ENCODE measurements at places on chromosomes 7 and 10. TPM values are rescaled to one million over a fixed set of nuclear protein-coding genes. Genes with fewer than 3 reads are reported as not detected.

DNA sequence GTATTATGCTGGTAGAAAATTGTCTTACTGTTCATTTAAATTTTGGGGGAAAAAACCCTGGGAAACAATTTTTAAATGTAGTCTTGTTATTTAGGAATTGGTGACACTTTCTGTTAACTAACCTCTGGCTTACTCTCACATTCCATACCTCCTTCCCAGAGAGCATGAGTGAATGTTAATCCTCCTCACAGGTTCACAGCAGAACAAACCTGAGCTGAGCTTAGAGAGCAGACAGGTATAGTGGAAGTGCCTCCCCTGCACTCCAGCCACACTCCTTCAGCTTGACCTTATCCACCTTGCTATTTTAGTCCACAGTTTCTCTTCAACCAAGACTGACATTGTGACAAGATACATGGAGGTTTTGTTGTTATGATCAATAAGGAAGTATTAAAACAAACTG, 235.9 kb downstream of the FOXP2 start:
- H3K4me1 ChIP-seq: no peaks in the 10 kb centered on the region
- H3K36me3 ChIP-seq: no peaks in the 10 kb centered on the region
- DNase-seq: no peak

DNA sequence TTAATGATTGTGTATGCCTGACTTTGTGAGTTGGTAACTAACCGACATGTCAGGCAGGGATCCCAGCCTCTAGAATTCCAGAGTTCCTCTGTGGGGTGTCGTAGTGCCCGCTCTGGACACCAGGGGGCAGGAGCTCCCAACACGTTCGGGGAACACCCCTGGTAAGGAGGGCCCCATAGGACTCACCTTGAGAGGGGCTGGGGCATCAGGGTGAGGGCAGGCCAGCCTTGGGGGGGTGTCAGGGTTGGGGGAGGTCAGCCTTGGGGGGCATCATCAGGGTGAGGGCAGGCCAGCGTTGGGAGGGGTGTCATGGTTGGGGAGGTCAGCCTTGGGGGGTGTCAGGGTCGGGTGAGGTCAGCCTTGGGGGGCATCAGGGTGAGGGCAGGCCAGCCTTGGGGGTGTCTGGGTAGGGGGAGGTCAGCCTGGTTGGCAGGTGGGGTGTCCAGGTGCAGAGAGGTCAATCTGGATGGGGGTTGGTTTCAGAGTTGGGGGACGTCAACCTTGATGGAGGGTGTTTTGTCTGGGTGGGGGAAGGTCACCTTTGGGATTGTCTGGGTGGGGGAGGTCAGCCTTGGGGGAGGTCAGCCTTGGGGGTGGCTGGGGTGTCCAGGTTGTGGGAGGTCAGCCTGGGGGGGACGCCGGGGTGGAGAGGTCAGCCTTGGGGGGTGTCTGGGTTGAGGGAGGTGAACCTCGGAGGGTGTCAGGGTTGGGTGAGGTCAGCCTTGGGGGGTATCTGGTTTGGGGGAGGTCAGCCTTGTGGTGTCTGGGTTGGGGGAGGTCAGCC, 45.6 kb upstream of the SUN1 start:
- peaks cover 18% of the 10 kb centered on the region for H3K36me3 ChIP-seq
- no peaks in the 10 kb centered on the region for H3K27me3 ChIP-seq
- no peak overlapping the region for H3K4me3 ChIP-seq
- peak; percentile 67 for DNase-seq
- H3K27ac ChIP-seq: no peak overlapping the region

- DNase-seq: no peak
- H3K36me3 ChIP-seq: no peaks in the 10 kb centered on the region
- H3K27ac ChIP-seq: no peak overlapping the region
- peaks cover 57% of the 10 kb centered on the region for H3K27me3 ChIP-seq
- peaks cover 51% of the 10 kb centered on the region for H3K4me1 ChIP-seq
- no peak overlapping the region for H3K4me3 ChIP-seq
Measured at GRCh38 chr7:23472956-23473843, 2.9 kb upstream of the IGF2BP3 start.

- no peaks in the 10 kb centered on the region for H3K4me1 ChIP-seq
- no peaks in the 10 kb centered on the region for H3K36me3 ChIP-seq
- H3K27ac ChIP-seq: no peak overlapping the region
- no peak overlapping the region for H3K4me3 ChIP-seq
Measured at GRCh38 chr10:61135276-61135721, 191.3 kb upstream of the RHOBTB1 start.

DNA sequence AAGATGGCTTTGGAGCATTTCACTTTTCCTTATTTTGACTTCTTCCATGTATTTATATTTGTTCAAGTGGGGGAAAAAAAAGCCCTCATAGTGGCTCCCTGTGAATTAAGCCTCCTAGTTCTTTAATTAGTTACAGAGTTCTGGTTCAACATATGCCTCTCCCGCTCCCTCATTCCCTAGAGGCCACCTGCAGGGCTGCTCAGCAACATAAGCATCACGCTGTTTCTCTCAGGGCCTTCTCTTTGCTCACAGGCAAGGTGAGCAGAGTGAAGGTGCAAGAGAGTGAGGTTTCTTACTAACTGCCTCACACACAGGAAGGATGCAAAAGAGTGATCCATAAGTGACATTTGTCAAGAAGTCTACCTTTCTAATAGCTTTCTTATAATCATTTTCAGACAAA, 196.7 kb downstream of the SEMA3E start:
- no peaks in the 10 kb centered on the region for H3K4me1 ChIP-seq
- H3K27ac ChIP-seq: no peak overlapping the region

EXOC4 gene
- total RNA-seq: 58.0 TPM

DPYSL4 gene
- total RNA-seq: 0.64 TPM

- H3K4me3 ChIP-seq: no peak overlapping the region
- no peaks in the 10 kb centered on the region for H3K4me1 ChIP-seq
- no peak for DNase-seq
- no peaks in the 10 kb centered on the region for H3K27me3 ChIP-seq
- H3K36me3 ChIP-seq: no peaks in the 10 kb centered on the region
- no peak overlapping the region for H3K27ac ChIP-seq
Measured at GRCh38 chr10:90167174-90168064, 466.0 kb downstream of the KIF20B start.

GRCh38 chr7:107047902-107048782, 3.6 kb downstream of the PRKAR2B start:
- peaks cover 10% of the 10 kb centered on the region for H3K4me1 ChIP-seq
- no peak overlapping the region for H3K27ac ChIP-seq
- H3K4me3 ChIP-seq: no peak overlapping the region
- H3K27me3 ChIP-seq: peaks cover 30% of the 10 kb centered on the region

DNA sequence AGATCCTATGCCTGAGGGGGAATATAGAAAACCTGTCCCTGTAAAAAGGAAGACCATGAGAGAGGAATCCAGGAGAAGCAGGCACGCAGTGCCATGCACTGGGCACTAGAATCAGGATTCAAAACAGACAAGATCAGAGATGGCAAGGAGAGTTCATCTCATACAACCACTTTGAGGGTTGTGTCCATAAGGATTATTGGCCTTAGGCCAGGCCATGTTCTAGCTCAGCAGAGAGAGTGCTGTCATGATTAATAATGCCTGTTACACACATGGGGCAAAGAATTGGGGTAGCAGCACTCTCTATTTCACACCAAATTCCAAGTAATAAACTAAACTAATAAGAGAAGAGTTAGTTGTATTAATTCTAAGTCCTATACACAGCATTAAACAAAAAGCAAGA, 29.1 kb downstream of the EZH2 start:
- no peaks in the 10 kb centered on the region for H3K27me3 ChIP-seq
- no peak overlapping the region for H3K4me3 ChIP-seq
- H3K36me3 ChIP-seq: no peaks in the 10 kb centered on the region
- no peak overlapping the region for H3K27ac ChIP-seq
- DNase-seq: no peak

GRCh38 chr10:31749301-31749700, 179.3 kb downstream of the ARHGAP12 start:
- no peaks in the 10 kb centered on the region for H3K36me3 ChIP-seq
- H3K4me1 ChIP-seq: peaks cover 12% of the 10 kb centered on the region
- no peak overlapping the region for H3K4me3 ChIP-seq
- DNase-seq: no peak
- H3K27me3 ChIP-seq: no peaks in the 10 kb centered on the region
- no peak overlapping the region for H3K27ac ChIP-seq

DNA sequence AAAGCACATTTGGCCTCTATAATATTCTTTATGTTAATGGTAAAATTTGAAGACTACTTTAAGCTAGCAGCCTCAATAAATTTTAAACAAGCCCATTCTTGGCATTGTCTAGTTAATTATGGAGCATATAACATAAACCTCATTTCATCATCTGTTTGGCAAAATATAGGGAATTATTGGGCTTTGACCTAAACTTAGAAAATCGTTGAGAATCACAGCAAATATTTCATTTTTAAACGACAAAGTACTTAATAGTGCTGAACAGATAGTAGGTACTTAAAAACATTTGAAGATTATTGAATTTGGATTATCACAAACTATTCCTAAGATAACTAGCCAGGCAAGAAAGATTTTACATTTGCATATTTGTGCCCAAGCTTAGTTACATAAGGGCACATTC, 73.4 kb downstream of the AGMO start:
- H3K36me3 ChIP-seq: no peaks in the 10 kb centered on the region
- H3K4me1 ChIP-seq: no peaks in the 10 kb centered on the region
- H3K27me3 ChIP-seq: no peaks in the 10 kb centered on the region
- H3K4me3 ChIP-seq: no peak overlapping the region

- no peak for DNase-seq
- no peaks in the 10 kb centered on the region for H3K4me1 ChIP-seq
Measured at GRCh38 chr7:44390701-44391100, 65.3 kb upstream of the CAMK2B start.

- H3K4me3 ChIP-seq: no peak overlapping the region
- no peaks in the 10 kb centered on the region for H3K36me3 ChIP-seq
- DNase-seq: no peak
Measured at GRCh38 chr7:27149842-27150567, 2.4 kb downstream of the HOXA3 start.

TMEM130 gene
- 0.39 TPM for total RNA-seq

DNA sequence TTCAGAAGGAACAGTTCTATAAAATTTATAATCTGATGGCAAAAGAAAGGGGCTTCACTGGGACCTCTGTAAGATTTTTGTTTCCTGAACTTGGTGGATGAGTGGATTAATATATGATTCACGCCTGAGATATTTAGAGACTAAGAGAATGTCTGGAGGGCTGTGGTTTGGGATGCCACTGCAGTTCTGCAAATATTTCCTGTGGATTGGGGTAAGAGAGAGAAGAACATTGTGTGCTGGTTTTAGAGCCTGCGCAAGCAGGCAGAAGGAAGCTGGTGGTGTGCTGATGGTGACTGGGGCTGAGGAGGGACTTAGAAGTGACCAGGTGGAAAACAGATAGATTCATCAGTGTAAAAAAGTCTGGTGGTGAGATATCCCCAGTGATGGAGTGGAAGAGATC, 87.0 kb downstream of the SUGCT start:
- no peaks in the 10 kb centered on the region for H3K27me3 ChIP-seq
- H3K4me1 ChIP-seq: no peaks in the 10 kb centered on the region
- no peak overlapping the region for H3K4me3 ChIP-seq
- H3K27ac ChIP-seq: no peak overlapping the region
- no peak for DNase-seq
- no peaks in the 10 kb centered on the region for H3K36me3 ChIP-seq

GRCh38 chr10:86684331-86685097, 16.2 kb downstream of the LDB3 start:
- no peak overlapping the region for H3K27ac ChIP-seq
- H3K4me3 ChIP-seq: no peak overlapping the region
- no peaks in the 10 kb centered on the region for H3K27me3 ChIP-seq
- DNase-seq: no peak

DNA sequence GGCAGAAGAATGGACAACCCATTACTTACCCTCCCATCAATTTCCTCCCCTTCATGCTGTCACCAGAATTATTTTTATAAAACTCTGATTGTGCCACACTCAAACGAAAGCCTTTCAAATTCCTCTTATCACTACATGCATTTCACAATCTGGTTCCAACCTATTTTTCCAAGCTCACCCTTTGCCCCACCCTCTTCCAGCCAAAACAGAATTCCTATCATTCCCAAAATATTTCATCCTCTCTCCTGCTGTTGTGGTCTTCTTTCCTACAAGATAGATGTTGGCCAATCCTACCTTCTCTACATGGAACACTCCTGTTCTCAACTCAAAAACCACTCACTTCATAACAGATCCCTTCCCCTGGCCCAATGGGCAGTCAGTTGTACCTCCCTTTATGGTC, 111.5 kb downstream of the ELAPOR2 start:
- H3K36me3 ChIP-seq: no peaks in the 10 kb centered on the region
- no peak overlapping the region for H3K4me3 ChIP-seq
- no peaks in the 10 kb centered on the region for H3K27me3 ChIP-seq
- H3K27ac ChIP-seq: no peak overlapping the region

JCAD gene
- total RNA-seq: not detected

DNA sequence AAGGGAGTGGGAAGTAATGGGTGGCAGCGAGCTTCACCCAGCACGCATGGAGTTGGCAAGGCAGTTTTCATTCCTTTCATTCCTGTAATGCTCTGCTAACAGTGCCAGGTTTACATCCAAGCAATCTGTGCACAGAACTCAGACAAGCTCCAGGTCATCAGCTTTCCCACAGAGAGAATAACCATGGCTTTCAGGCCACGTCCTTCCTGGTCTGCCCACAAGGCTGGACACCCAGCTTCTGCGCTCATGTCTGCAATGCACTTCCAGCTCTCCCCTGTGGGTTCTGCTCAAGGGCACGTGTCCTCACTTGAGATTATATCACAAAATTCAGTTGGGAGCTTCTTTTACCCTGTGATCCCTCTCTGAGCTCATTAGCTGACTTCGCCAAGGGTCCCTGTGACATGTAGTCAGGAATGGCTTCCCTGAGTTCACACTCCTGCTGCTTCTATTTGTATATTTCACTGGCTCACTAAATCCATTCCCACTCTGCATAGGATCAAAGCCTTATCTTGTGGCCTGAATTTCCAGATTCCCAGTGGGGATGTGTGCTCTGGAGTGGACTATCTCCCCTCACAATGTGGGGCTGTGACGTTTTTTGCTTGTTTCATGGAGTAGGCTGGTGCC, 18.6 kb downstream of the AKR1C2 start:
- H3K4me1 ChIP-seq: no peaks in the 10 kb centered on the region
- no peaks in the 10 kb centered on the region for H3K36me3 ChIP-seq
- H3K27me3 ChIP-seq: no peaks in the 10 kb centered on the region
- no peak overlapping the region for H3K27ac ChIP-seq
- no peak overlapping the region for H3K4me3 ChIP-seq
